A549 treated with CORT108297 at 1 μM for 4 hours (cell line): ENCODE measurements at places on chromosomes 2 and 18. TPM values are rescaled to one million over a fixed set of nuclear protein-coding genes. Genes with fewer than 3 reads are reported as not detected.

The DAW1 gene
- total RNA-seq, result 2.0 to 3.6 TPM (median 2.9 TPM) in 5 replicates

The KCNG2 gene
- not detected in 5 replicates for total RNA-seq

The SFTPB gene
- 0.10 to 0.24 TPM (median 0.13 TPM) in 5 replicates for total RNA-seq

The MBD2 gene
- total RNA-seq, result 32.5 to 59.1 TPM (median 51.5 TPM) in 5 replicates

The DPP10 gene
- total RNA-seq, result not detected in 5 replicates

The UBXN4 gene
- total RNA-seq, result 33.0 to 47.0 TPM (median 41.2 TPM) in 5 replicates

The LRP2 gene
- 0.01 to 0.06 TPM (median 0.02 TPM) in 3 of 5 replicates, not detected in the others for total RNA-seq

The CKAP2L gene
- total RNA-seq, result 12.6 to 18.8 TPM (median 13.7 TPM) in 5 replicates

The CFC1 gene
- total RNA-seq, result not detected in 5 replicates

The DPYSL5 gene
- 3.8 to 6.8 TPM (median 5.0 TPM) in 5 replicates for total RNA-seq

The ATP6V1B1 gene
- total RNA-seq, result 1.5 to 2.6 TPM (median 2.4 TPM) in 5 replicates

The SLC4A5 gene
- 0.24 to 0.63 TPM (median 0.42 TPM) in 5 replicates for total RNA-seq
